Hematopoietic multipotent progenitor cell (in vitro differentiated cells): ENCODE measurements at places on chromosomes 12 and 14.

- no peak for DNase-seq
Observed at GRCh38 chr14:53316504-53316903, 163.4 kb upstream of the DDHD1 start.

DNA sequence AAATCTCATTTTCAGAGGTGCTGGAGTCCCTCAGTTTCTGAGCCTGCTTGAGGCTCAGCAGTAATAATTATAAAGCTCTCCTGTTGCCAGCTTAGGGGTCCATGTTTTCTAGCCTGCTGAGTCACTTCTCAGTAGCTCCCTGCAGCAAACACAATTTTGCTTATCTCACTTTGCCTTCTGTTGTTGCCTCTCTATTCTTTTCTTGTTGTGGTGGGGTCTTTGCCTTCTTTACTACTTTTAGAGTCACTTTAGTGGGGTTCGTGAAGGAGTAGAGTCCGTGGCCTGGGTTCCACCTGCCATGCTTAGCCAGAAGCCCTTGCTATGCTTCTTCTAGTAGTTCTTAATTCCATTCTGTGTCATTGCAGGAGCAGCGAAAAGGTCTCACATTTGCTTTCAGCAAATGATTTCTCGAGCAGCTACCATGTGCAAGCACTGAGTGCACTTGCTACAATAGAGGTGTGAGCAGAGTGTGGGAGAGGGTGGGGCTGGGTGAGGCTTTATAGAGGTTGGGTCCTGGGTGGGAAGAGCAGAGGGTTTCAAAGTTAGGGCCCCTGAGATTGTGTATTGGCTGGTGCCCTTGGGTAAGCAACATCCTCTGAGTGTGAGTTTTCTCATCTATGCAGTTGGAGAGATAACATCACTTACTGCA, 114.3 kb downstream of the ADCK1 start:
- DNase-seq: peak; percentile 66

GRCh38 chr12:89126712-89127111, 225.6 kb downstream of the DUSP6 start:
- DNase-seq: no peak

- DNase-seq: peak; percentile 73
Observed at GRCh38 chr12:48924617-48925303, 532 bp downstream of the FKBP11 start.

- no peak for DNase-seq
Observed at GRCh38 chr12:89709995-89710872, 1.6 kb upstream of the ATP2B1 start.

DNA sequence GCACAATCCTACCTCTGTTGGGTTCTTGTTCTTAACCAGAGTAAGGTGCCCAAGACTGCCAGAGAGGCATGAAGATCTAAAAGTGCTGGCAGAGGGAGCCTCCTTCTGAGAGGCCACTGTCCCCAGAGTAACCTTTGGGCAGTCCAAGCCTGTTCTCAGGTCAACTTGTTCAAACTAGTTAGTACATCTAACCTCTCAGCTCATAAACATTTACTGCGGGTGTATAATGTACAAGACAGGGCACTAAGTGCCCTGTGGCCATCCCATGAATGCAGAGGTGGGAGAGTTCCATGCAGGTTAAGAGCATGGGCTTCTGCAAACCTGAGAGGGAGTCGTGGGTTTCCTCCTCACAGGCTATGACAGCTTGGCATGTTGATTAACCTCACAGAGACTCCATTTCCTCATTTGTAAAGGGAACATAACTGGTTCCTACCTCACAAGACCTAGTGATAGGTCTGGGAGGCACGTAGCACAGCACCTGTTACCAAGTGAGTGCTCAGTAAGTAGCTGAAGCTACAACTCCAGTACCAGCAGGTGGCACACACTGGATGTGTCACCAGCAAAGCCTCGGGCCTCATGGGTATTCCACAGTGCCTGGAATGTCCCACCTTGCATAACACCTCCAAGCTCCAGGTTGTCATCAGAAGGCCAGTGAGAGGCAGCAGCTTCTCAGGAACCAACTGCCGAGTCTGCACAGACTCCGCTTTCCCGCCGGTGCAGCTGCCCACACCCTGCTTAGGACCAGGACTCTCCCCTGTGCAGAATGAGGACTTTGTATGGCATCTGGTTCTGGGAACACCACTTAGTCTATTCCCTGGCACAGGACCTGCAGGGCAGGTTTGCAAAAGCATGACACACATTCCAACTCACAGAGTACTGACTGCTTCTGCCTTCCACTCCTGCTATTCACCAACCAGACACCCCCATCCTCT, 4.4 kb downstream of the VDR start:
- DNase-seq: no peak

DNA sequence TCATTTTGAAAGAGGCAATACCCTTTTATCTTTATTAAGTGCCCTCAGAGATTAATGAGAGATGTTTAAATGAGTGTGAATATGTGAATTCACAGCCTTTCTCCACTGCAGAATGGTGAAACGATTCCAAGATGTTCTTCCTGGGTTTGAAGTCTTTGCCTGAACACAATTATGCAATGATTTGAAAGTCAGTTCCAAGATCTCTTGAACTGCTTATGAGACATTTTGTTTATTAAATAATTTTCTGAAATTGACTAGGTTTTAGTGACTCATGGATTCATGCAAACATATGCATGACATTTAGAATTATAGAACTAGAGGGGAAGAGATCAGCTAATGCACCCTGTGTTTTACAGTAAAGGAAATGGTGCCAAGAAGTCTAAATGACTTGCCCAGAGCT, 118.1 kb upstream of the SLC38A2 start:
- DNase-seq: no peak

- DNase-seq: no peak
Observed at GRCh38 chr14:26190646-26191045, 407.2 kb downstream of the NOVA1 start.

- peak; percentile 60 for DNase-seq
Observed at GRCh38 chr12:52082988-52083637, 3.6 kb downstream of the SMIM41 start.

GRCh38 chr14:38880643-38881524, 222.2 kb downstream of the SEC23A start:
- DNase-seq: no peak

DNA sequence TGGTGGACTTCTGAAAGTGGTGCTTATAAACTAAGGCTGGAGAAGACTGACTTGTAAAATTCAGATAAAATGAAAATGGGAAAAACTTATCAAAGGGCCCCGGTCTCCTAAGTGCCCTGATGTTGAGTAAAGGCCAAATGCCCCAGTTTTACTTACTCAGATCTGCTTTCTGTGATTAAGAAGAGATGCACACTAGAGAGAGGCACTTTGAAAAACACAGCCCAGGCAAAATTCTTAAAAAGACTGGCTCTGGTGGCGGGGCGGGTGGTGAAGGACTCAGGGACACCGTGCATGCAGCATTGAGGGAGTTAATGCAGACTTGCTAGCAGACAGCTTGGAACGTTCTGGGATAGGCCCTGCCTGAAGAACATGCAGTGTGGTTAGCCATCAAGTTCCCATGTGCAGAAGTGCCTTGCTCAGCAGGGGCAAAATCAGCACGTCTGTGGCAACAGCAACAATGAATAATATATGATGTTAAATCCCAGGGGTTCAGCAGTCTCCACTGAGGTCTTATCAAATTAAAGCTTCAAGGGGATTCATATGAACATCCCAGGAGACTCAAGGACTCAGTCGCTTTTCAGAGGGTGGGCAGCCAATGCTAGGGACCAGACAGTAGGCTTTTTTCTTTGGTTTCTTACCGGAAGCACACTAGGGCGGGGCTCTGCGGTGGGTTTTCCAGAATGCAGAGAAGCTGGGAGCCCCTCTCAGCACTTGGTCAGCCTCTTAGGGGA, 105.0 kb downstream of the DAD1 start:
- DNase-seq: no peak

DNA sequence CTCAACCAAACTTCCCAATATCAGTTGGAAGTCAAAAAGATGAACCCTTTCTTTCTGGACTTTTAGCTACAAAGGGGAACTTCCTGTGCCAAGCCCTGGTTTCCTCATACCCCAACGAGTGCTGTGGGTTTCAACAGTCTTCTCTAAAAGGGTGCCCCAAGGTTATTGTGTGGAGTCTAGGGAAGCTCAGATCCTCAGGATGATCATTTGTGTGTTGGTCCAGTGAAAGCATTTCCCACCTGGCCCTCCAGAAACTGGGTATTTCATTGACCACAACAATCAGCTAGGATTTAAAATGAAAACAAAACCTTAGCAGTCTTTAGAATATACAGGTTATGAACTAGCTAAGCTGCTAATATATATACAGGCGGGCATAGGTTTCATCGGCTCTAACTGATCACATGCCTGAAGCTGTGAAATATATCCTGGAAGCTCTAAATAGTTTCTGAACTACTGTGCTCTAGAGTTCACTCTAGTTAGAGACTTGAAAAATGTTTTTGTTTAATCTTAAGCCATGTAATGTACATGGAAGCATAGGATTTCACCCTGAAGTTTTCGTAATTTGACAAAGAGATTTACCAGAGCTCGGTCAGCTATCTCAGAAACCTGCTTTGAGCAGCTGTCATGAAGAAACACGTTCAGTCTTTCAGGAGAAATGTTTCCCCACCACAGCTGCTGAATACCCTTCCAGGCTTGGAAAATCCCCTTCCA, 29.6 kb downstream of the P2RX4 start:
- DNase-seq: no peak

- no peak for DNase-seq
Observed at GRCh38 chr12:119266963-119267362, 67.6 kb upstream of the CCDC60 start.

DNA sequence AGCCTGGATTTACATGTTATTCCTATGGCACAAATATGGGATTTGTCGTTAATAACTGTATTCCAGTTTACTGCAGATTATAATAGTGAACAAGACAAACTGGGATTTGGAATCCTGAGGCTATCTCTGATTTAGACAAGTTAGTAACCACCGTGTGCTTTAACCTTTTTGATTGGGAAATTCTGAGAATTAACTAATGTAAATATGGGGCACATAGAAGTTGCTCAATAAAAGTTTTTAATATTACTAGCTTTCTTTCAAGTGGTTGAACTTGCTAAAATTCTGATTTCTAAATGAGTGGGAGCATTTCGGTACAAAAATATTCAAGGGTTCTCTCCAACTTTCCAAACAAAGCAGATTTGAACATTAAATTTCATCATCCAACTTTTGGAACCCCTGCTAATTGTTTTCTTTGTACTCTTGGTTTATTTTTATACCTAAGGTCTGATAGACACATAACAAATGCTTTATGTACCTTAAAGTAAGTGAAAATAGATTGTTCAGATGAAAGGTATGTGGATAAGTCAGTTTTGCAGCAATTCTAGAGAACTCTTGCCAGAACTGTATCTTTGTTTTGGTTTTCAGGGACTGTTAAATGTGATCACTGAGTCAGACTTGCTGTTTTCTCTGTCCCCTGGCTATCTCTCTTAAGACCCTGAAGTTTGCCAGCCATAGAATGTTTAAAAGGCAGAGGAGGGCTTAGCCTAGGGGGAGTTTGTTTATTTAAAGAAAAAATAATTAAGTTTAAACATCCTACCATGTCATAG, 57.5 kb downstream of the FRS2 start:
- DNase-seq: no peak
